Activated CD4-positive, CD25-positive, alpha-beta regulatory T cell treated with anti-CD3 and anti-CD28 coated beads, Interleukin-2, amount 50 U/mL, for 16 hours (primary cell): ENCODE measurements at places on chromosomes 5 and 9.

DNA sequence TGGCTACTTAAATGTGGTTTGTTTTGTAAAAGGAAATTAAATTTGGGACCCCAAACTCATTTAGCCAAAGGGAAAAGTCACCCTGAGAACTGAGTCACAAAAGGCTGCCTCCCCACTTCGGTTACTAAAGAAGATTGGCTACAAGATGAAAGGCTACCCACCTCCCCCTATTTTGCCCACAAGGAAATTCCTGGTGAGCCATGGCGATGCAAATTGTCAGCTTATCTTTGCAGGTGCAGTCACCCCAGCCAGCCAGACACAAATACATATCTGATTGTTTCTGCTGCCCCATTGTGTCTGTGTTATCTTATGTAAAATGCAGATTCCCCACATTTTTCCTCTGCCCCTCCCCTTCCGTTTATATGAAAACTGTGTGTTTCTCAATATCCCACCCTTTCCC is 8.9 kb downstream of the PAEP start:
- DNase-seq: no peak

GRCh38 chr9:127846443-127847177 is 7.8 kb downstream of the ENG start:
- no peak for DNase-seq

DNA sequence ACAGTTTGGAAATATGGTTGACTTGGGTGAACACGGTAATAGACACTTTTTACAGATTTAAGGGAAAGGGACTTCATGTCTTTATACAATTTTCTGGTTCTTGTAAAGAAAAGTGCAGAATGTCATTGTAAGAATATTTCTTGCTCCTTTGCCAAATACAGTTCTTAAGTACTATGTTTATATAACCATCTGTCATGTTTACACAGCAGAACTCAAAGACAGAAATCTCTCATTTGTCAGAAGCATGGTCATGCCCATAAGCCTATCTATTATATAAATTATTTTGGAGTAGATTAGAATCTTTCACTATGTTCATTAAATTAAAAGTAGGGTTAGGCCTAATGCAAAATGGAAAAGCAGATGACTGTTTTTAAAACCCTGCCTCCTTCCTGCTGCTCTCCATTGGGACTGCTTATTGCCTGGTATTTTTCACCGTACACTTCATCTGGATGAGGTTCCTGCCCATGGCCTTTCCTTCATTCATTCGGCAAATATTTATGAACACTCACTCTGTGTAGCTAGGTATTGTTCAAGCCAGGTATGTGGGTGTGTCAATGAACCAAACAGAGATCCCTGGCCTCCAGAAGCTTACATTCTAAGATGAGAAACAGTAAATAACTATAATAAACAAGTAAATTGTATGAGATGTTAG is 558.1 kb downstream of the NR2F1-AS1 start:
- DNase-seq: no peak

DNA sequence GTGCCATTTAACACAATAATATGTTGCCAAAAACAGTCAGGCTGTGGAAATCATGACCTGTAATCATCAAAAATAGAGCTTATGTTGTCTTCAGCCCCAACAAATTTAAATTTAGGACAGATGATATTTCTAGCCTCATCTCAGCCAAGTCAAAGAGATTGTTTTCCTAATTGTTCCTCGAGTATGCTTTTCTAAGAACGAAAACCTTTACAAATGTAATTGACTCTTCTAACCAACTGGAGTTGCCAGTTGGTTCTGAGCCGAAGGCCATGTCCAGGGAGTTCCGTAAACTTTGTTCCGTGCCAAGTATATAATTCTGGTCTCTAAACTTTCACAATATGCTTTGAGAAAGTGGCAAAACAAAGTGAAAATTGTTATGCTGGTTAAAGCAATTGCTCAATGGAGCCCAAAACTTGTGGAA is 160.8 kb downstream of the CEMIP2 start:
- DNase-seq: no peak

GRCh38 chr5:153659039-153659736 is 168.7 kb downstream of the GRIA1 start:
- DNase-seq: no peak

DNA sequence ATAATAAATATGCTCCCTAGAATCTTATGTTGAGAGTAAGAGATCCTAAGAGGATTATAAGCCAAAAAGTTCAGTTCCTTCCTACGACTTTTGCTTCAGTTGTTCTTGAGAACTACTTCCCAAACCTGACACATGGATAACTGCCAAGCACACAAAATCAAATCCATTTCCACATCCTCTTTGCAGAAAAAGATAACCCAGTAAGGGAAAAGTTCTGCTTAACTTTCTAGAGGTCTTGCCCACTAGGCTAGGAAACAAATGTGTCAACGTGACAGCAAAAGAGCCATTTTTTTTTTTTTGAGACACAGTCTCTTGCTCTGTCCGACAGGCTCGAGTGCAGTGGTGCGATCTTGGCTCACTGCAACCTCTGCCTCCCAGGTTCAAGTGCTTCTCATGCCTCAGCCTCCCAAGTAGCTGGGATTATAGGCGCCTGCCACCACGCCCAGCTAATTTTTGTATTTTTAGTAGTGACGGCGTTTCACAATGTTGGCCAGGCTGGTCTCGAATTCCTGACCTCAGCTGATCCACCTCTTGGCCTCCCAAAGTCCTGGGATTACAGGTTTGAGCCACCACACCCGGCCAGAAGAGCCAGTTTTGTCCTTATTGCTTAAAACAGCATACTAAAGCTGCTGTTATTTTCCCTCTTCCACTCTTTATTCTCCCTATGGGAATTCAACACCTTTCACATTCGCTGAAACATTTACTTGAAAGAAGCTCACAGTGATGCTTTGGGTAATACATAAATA is 24.2 kb downstream of the CSNK1A1 start:
- no peak for DNase-seq

- no peak for DNase-seq
These were observed 722 bp upstream of the DCP2 start for GRCh38 chr5:112975721-112976431.

GRCh38 chr9:121861501-121862180 is 210.2 kb downstream of the DAB2IP start:
- DNase-seq: no peak

DNA sequence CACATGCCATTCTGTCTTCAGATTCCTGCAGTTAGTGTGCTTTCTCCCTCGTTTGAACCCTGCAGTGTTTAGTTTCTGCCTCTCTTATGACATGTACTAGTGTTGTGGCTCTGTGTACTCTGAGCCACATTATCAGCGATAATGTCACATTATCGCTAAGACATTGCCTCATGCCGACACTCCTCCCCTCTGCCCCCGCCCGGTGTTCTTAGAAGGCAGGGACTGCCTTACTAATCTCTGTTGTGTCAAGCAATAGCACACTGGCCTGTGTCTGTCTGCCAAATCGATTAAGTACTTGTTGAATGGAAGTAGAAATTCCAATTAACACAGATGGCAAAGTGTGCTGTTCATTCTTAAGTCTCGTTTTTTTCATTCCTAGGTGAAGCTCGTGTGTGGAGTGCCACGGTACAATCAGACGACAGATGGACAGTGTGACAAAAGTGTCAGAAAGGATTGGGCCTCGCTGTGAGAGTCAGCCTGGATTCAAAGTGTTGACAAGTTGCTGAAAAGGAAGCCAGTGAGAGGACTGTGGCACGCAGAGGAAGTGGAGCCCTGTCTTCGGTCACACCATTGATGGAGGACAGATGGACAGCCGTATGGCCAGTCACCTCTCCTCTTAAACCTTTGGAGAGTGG is 10.5 kb downstream of the PIK3R1 start:
- no peak for DNase-seq

- DNase-seq: no peak
These were observed 352.5 kb upstream of the CYLC2 start for GRCh38 chr9:102642651-102643050.

DNA sequence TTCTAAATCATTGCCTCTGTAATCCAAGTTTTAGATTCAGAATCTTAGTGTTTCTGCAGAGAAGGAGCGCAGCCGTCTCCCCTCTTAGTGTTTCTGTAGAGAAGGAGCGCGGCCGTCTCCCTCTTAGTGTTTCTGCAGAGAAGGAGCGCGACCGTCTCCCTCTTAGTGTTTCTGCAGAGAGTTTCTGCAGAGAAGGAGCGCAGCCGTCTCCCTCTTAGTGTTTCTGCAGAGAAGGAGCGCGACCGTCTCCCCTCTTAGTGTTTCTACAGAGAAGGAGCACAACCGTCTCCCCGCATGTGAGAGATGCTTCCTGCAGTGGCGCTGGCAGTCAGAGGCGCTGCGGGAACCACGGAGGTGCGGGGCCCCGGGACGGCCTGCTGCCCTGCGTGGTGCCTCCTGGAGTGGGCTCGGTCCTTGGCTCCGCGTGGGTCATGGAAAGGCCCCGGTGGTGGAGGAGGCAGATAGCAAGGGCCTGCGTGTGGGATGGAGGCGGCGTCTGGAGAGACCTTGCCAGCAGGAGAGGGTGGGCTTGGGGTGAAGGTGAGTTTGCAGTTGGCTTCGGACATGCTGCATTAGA is 10.9 kb downstream of the CEP72 start:
- no peak for DNase-seq

DNA sequence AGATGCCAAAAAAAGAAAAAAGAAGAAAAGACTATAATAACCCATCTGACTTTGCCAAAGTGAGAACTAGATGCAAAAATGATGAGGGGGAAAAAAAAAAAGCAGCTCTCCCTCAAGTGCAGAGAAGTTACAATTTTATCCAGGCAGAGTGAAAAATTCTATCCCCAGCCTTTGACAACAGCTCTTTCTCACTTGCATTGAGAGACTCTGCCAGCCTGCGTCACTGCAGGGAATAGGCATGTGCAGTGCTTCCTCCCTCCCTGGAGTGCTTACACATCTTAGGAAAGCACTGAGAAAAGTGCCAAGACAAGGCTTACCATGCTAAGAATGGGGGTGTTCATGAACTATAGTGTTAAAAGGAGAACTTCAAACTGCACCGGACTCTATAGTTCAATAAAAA is 418.6 kb upstream of the TYRP1 start:
- no peak for DNase-seq

DNA sequence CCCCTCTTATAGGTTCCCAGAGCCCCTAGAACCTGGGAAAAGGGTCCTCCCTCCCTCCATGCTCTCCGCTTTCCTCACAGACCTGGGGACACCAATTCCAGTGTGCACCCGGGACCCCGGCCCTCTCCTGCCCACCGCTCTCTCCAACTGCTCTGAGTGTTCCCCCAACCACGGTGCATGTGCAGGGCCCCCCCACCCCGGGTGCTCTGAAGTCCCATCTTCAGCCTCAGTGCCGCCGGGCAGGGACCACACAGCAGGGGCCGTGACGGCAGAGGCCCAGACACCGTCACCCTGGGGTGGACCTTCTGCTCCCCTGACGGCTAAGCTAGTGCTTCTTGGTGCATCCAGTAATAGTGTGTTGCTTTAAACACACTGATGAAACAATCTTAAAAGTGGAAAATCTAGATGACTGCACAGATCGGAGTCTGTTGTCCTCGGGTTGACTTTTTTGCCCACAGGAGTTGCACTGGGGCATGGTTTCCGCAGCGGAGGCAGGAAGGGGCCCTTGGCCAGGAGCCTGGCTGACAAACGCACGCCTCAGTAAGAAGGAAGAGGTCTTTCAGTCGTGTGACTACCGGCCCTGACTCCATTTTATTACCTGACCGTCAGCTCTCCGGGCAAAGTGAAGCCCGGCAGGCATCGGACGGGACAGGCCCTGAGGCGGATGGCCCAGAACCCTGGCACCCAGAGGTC is 36.2 kb upstream of the SLC6A3 start:
- no peak for DNase-seq

- no peak for DNase-seq
These were observed 83.2 kb upstream of the IRX4 start for GRCh38 chr5:1965925-1966324.

DNA sequence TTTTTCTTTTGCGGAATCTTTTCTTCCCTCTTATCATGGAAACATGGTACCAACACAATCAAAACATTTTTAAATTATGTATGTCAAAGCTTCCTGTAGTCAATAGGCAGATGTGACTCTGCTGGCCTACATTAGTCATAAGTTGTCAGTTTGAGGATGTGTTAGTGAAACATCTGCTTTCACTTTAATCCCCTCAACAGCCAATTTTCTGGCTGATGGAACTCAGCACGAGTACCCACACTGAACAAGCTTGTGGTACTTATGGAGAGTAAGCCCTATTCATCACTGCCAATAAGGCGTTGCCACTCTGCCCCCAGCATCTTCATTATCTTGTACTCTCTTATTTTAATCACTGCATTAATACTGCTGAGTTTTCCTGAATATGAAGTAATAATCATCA is 1034.4 kb downstream of the CDH9 start:
- DNase-seq: no peak

- no peak for DNase-seq
These were observed 79.8 kb upstream of the FBXL7 start for GRCh38 chr5:15420201-15420600.

- no peak for DNase-seq
These were observed 342.9 kb downstream of the TRPM3 start for GRCh38 chr9:70778568-70778967.

GRCh38 chr5:83498585-83498984 is 27.0 kb downstream of the VCAN start:
- no peak for DNase-seq

DNA sequence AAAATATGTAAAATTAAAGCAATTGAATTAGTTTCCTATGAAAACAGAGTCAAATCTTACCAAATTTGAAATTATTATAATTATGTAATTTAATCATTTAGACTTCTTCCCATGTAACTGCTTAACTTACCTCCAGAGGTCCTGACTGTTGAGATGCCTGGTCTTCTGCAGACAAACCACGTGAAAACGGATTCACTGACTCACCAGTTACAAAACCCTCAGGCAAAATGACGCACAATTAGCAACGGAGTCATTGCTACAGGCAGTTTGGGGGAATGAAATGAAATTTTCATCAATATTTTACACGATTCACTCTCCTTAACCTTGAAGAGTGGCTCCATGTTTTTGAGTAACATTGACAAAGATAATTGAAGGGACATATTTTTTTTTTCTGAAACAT is 460.8 kb downstream of the MTRR start:
- DNase-seq: no peak

DNA sequence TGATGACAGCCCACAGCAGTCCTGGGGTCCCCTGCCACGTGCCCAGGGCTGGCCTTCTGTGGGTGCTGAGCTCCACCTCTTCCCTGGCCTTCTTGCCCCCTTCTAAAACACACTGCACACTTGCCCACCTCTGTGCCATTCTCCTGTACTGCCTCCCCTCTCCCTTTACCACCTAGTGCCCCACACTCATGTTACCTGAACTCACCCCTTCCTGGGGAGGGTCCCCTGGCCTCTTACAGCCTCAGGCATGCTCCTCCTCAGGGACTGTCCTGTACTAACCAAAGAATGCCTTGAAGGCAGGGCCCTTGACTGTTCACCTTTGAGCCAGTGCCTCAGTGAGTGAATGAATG is 60.3 kb downstream of the FGF18 start:
- no peak for DNase-seq

DNA sequence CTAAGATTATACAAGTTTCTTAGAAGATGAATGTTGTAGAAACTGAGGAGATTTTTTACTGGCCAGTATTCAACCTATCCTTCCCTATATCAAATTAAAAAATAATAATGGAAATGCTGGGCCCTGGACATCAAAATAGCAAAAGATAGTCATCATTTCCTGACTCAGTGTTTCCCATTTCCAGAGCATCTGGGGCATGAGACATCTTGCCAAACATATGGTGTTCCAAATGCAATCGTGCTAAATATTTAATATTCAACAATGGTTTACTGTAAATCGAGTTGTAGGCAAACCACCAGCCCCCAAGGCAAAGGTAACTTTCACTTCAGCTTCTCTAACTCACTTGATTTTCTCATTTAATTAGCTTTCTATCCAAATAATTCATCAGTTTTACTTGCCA is 152.9 kb downstream of the FRMD3 start:
- no peak for DNase-seq
